ENCODE measurements at places on chromosomes 7 and 10.

- DNase-seq, result no peak
These were observed at the start of gene SLC16A9 for GRCh38 chr10:59709395-59710125. SLC16A9 (minus strand) TSS chr10:59709850; CDS start chr10:59684291, 25,559 bp downstream.

- DNase-seq, result no peak
These were observed 117.2 kb upstream of the GLCCI1 start for GRCh38 chr7:7851381-7851780.

- no peak for DNase-seq
These were observed 18.6 kb downstream of the ZNF25 start for GRCh38 chr10:37957841-37958240.

DNA sequence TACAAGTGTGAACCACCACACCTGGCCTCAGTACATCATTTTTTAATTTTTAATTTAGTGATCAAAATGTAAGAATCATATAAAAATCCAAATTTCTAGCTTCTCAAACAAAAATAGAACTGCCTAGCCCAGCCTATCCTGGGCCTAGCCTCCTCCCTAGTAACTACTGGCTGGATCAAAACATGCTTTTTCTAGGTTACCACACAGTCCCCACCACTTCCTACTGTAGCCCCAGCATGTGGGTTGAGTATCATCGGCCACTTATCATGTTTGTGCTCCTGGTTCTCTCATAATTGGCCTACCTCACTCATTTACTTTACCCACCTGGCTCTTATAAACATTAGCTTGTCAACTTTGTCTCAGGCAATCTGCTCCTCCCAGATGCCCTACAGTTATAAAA, 52.9 kb downstream of the DNAJC12 start:
- no peak for DNase-seq

GRCh38 chr7:50431316-50431715, 18.8 kb downstream of the FIGNL1 start:
- DNase-seq, result no peak

DNA sequence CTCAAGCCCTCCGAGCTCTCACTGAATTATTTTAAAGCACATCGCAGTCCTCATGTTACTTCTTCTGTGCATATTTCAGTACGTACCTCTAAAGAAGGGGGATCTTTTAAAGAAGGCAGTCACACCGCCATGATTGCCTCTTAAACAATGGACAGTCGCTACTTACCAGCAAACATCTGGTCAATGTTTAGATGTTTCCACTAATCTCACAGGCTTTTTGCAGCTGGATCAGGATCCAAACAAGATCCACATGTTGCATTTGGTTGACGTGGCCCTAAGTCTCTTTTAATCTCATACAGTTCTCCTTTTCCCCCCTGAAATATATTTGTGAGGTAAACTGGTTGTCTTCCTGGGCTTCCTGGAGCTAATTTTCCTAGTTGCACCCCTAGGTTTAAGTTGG, 50.0 kb downstream of the PRF1 start:
- no peak for DNase-seq

DNA sequence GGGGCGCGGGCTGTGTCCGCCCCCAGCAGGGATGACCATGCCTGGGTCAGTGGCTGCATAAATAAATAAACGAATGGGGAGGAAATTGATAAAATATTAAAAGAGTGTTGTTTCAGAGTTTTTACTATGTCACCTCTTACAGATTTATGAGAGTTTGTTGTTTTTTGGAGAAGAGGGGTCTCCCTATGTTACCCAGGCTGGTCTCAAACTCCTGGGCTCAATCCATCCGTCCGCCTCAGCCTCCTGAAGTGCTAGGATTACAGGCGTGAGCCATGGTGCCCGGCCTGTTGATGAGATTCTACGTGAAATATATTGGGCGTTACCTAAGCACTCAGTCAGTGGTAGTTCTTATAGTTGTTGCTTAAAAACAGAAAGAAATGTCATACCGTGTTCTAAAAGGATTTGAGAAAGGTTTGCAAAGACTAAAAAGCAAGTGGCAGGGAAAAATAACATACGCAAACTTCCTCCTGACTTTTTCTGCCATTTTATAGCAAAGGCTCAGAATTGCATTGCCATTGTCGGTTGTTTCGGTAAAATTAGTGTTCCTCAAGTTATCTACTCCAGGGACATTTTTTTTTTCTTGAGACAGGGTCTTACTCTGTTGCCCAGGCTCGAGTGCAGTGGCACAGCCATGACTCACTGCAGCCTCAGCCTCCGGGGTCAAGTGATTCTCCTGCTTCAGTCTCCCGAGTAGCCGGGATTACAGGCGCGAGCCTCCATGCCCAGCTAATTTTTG, 39.5 kb upstream of the FOXK1 start:
- DNase-seq, result no peak

- DNase-seq, result no peak
These were observed 104.6 kb upstream of the LSM8 start for GRCh38 chr7:118079369-118079768.
